ENCODE measurements at places on chromosomes 3 and 15.

GRCh38 chr15:59611276-59612260 lies at the start of gene GCNT3:
TSS of gene GCNT3 (plus strand) at chr15:59611783. CDS start at chr15:59618239, 6,456 bp downstream.
- DNase-seq = no peak

DNA sequence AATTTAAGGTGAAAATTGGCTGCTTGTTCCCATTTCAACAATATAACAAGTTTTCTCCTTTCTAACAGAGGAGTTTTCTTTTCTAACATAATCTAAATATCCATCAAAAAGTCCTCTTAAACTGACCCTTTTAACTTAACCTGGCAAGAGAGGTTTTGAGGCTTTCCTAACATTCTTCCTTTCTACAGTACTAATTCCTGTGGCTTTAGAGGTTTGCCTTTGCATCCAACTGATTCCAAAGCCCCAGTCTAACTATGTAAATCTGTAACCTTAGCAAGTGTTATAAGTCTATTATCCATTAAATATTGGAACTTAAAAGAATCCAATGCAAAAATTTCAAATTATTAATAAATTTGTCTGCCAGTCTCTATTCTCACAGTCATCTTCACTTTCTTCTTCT lies 134.1 kb downstream of the ISL2 start:
- DNase-seq = no peak

GRCh38 chr15:73968461-73968860 lies 23.6 kb downstream of the STOML1 start:
- DNase-seq = no peak

DNA sequence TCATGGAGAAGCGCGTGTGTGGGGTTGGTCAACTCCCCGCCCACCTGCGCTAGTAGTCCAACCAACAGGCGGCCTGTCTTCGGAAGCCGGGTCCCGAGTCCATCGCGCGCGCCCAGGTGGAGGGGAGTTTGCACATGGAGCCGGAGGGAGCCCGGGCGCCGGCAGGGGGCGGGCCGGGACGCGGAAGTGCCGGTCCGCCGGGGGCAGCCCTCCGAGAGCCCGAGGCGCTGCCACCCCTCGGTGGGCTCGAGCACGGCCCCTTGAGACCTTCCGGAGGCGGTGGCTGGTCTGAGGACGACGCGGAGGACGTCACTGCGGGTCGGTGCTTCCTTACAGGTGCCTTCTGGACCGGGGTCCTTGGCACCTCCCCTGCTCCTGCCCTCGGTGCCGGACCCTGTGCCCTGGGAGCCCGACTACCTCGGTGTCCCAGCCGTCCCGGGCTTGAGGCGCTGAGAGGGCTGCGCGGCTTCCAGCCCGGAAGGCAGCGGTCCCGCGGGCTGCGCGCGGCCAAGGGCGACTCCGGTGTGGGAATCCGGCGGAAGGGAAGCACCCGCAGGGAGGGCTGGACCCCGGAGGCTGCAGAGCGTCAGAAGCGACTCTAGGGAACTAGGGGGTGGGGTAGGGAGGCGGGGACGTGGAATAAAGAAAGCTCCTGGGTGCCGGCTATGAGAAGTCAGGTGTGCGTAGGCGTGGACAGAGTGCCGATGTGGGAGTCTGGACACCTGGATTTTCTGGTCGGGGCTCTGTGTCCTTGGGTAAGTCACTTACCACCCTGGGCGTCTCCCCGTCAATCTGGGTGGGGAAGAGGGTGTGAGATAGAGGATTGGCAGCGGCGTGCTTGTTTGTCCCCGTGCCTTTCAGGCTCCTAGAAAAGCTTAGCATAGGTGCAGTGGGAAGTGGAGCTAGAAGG lies 212.3 kb downstream of the FGF12 start:
- peak; percentile 86 for DNase-seq

DNA sequence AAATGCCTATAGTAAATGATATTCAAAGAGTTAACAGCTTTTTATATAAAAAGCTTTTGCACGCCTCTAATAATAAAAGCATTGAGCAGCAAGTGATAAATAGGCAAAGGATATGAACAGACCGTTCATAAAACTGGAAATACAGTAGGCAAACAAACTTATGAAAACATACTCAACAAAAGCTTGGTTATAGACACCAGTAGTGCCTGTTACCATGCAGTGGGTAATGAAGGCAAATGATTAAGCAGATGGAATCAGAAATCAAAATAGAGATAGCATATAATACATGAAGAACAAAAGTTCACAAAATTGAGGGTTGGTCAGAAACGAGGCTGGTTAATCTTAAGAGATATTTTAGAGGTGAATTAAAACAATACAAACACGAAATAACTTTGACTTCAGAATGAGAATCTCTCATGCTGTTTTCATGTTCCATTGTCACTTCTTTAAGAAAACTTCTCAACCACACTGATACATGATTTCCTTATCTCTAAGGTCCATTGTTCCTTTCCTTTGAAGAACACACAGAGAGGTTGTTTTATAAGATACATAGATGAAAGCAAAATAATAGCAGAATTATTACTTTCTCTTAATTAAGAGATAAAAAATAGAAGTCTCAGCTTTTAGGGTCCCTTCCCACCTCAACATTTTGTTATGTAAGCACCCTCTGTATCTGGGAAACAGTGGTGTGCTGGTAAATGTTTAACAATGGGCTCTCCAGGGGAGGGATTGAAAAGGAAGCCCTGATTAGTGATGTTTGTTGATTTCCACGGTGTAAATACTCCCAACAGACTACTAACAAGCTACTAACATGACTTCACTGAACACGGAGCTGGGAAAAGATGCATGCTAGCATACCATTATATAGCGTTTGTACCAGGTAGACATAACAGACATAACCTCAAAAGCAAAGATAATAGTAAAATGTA lies 12.6 kb downstream of the RASGRP1 start:
- no peak for DNase-seq

- DNase-seq = no peak
Measured at GRCh38 chr3:101903451-101903871, 54.1 kb downstream of the NFKBIZ start.
